Peyer's patch (tissue), 4 donors: ENCODE measurements at places on chromosomes 6 and 20. TPM values are rescaled to one million over a fixed set of nuclear protein-coding genes. Genes with fewer than 3 reads are reported as not detected.
A peak's percentile ranks its signal among the peaks of the same experiment; 100 is the strongest.

The B3GAT2 gene
- not detected for total RNA-seq

The MYH7B gene
- total RNA-seq: 1.2 TPM

GRCh38 chr6:115767931-115768330, 292.8 kb downstream of the FRK start:
- H3K4me3 ChIP-seq: no peak overlapping the region
- no peaks in the 10 kb centered on the region for H3K27me3 ChIP-seq
- no peaks in the 10 kb centered on the region for H3K4me1 ChIP-seq
- DNase-seq: no peak

DNA sequence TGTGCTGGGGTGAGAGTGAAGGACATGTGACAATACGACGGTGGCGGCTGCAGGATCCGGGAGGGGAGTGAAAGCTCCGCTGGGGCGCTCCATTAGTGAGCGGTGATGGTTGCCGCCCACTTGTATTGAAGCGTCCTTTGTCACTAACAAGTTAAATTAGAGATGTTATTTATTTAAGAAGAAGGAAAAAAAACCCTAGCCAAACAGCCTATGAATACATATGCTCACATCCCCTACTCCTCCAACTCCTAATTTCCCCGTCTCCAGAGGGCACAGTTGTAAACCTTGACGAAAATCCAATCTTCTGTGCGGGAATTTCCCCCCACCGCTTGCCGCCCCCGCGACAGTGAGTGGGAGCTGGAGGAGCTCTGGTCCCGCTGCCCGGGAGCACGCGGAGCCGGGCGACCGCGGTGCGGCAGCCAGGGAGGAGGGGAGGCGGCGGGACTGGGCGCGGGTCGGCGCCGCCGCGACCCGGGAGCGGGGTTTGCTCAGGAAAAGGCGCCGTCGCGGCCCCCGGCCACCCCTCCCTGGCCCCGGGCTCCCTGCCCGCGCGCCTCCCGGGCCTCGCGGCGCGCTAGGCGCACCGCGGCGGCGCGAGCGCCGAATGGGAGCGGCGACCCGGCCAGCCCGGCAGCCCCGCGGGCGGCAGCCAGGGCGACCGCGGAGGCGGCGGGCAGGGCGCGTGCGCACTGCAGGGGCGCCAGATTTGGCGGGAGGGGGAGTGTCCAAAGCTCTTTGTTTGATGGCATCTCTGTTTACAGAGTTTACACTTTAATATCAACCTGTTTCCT, at the start of gene MYB:
MYB (plus strand) TSS at position 767 of the 791 bp plus-strand sequence. CDS start 206 bp downstream, outside the sequence.
- H3K4me1 ChIP-seq: no peaks in the 10 kb centered on the region
- H3K27me3 ChIP-seq: no peaks in the 10 kb centered on the region
- peak within 1 kb of the TSS; percentile 72 for H3K27ac ChIP-seq
- peak; percentile 78 for DNase-seq

- H3K36me3 ChIP-seq: no peaks in the 10 kb centered on the region
- H3K4me1 ChIP-seq: no peaks in the 10 kb centered on the region
- no peak overlapping the region for H3K27ac ChIP-seq
- no peaks in the 10 kb centered on the region for H3K27me3 ChIP-seq
- DNase-seq: no peak
These were observed 22.4 kb upstream of the TASP1 start for GRCh38 chr20:13661070-13661685.

DNA sequence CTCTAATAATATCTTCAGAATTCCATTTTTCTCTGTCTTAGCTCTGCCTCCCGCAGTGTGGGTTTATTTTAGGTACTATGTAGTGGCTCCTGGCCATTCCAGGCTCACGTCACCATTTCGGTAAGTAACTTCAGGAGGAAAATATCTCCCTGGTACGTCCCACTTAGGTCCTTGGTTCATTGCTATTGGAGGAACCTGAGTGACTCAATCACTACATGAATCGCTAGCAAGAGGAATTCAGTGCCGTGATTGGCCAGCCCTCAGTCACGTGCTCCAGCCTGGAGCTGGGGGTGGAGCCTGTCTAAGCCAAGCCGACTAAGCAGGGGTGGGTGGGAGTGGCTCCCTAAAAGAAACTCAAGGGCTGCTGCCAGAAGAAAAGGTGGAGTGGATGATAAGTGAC, 67.3 kb upstream of the E2F3 start:
- DNase-seq: no peak
- no peak overlapping the region for H3K4me3 ChIP-seq
- H3K27ac ChIP-seq: no peak overlapping the region
- no peaks in the 10 kb centered on the region for H3K36me3 ChIP-seq

- DNase-seq: no peak
- no peak overlapping the region for H3K27ac ChIP-seq
- no peaks in the 10 kb centered on the region for H3K4me1 ChIP-seq
- no peaks in the 10 kb centered on the region for H3K27me3 ChIP-seq
- no peaks in the 10 kb centered on the region for H3K36me3 ChIP-seq
- no peak overlapping the region for H3K4me3 ChIP-seq
These were observed 17.0 kb upstream of the ZNF318 start for GRCh38 chr6:43386492-43386891.
